ENCODE measurements at places on chromosomes 7 and 10.

DNA sequence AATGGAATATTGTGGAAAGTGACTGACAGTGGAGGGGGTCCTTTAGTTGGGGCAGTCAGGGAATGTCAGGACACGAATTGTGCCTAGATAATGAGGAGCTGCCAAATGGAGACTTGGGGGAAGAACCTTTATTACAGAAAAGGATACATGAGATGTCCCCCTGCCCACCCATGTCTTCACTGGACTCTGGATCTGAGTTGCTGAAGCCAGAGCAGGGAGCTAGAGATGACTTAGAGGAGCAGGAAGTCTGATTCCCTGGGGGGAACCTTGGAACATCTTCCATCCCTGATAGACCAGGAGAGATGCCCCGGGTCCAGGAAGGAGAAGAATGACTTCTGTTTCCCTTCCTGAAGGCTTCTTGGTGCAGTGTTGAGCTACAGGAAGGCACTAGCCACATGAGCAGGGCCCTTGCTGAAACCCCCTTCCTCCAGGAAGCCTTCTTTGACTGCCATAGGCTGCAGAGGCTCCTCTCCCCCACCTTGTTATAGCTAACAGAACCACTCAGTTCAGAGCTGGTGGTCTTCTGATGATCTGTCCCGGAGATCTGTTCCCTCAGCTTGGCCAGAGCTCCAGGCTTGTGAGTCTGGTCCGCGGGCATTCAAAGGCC, 747 bp upstream of the NEURL1 start:
- DNase-seq = no peak

DNA sequence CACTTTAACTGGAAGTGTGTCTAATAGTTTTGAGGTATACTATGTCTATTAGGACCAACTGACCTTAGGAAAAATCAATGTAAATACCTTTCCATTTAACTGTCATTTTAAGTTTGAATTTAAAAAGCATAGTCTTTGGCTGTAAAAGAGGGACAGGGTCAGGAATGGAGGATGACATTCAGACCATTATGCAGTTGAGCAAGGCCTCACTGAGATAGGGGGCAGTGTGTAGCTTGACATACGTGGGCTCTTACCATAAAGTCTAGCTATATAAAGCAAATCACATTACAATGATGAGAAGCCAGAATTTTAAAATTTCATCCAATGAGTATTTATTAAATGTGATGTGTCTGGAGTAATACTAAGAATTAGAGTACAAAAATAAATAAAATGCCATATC, 17.9 kb downstream of the PALS2 start:
- no peak for DNase-seq

DNA sequence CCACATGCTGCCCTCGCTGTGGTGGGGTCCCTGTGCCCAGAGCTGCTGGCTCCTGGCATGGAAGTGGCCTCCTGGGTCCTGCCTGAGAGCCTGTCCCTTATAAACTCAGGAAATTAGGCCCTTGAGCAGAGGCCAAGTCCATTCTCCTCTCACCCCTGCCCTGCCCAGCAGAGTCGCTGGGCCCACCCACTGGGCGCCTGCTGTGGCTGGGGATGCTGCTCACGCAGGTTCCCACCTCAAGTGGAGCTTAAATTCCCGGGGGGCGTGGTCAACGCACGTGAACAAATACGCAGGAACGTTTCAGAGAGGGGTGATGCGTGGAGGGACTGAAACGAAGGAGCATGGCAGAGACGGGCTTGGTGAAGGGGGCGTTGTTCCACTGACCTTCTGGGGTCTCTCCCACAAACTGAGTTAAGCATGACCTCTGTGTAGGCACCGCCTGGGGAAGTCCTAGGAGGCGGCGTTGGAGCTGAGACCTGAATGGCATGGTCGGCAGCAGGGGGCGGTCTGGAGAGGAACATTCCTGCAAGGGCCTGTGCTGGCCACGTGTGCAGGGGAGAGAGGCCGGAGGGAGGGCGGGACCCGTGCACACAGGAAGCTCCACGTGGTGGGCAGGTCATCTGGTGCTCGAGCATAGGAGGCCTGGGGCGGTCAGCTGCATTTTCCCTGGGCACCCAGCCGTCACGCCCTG, 27.9 kb downstream of the FAM20C start:
- no peak for DNase-seq

- no peak for DNase-seq
These were observed 108.3 kb downstream of the AOAH start for GRCh38 chr7:36615852-36616540.

- peak; percentile 23 for DNase-seq
These were observed 20.5 kb upstream of the RASGEF1A start for GRCh38 chr10:43287056-43288007.

DNA sequence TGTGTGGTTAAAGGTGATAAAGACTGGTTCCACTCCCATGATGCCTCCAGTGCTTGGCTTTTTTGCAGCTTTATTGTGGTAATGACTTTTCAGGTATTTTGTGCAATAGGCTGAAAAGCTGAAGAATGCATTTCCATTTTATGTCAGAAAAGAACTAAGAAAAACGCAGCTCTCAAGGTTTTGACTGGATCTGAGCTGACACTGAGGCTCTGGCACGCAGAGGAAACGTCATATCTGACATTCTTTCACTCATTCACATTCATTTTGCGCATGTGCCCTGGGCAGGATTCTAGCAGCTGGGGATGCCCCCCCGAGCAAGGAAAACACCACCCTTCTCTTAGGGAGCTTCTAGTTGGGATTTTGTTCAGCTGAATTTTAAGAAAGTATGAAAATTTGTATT, 408.5 kb upstream of the MKI67 start:
- DNase-seq = no peak

- DNase-seq = no peak
These were observed 29.0 kb downstream of the MRC1 start for GRCh38 chr10:17838080-17838648.

DNA sequence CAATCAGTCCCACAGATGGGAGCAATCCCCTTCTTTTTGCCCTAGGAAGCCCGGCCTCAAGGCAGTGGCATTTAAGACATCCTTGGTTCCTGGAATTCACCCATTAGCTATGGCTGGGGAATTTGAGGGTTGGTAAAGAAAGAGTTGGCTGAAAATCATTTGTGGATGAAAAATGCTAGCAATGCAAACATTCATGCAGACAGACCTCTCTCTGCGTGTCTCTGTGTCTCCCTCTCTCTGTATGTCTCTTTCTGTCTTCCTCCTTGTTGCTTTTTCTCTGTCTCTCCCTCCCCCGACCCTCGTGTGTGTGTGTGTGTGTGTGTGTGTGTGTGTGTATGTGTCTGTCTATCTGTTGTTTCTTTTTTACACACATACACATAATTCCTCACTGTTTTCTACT, 19.4 kb downstream of the LDB3 start:
- no peak for DNase-seq

DNA sequence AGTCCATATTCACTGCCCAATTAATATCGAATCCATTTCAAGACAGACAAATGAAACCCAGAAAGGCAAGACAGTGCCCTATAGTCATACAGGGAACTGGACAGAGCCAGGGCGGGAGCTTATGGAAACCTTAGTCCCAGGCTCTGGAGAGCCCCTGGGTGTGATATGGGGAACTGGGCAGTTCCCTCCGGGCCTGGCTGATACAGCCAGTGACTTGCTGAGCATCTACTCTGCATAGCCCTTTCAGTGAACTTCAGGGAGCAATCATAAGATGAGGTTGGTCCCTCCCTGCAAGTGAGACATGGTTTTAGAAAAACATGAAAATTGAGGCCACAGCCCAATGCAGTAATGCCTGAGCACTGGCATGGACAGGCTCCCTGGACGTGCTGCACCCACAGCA, 241.9 kb downstream of the GRID1 start:
- no peak for DNase-seq
